ENCODE measurements at places on chromosomes 13 and 19. TPM values are rescaled to one million over a fixed set of nuclear protein-coding genes. Genes with fewer than 3 reads are reported as not detected.
A peak's percentile ranks its signal among the peaks of the same experiment; 100 is the strongest.

DNA sequence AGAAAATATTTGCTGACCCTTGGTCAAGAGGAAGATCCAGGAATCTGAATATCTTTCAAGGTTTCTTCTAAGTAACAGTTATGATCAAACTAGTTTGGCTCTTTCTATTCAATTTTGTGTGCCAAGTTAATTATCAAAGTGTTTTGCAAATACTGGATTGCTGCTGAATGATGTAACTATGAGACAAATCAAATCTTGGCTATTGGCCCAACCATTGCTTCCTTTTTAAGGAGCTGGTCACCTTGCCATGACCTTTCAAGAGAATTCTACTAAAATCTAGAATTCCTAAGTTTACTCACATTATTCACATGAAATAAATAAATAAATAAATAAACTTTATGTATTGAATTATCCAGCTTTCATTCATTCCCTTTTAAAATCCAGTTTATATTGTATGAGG, 371.8 kb downstream of the SLITRK6 start:
- no peak for DNase-seq

DNA sequence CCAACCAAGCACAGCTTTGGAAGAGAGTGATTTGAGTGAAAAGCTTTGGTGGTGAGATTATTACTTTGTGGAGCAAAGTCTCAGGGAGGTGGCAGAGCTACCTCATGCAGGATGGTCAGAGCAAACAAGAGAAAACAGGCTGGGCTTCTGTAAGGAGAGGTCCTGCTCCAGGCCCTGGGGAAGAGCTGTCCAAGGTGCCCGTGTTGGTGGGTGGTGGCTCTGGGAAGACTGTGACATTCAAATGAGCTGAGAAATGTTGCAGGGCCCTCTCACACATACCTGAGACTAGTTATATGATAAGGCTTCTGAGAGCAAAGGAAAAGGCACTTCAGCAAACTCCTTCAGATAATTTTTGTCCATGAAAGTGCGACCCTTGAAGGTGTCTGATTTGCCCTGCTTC, 205.5 kb upstream of the SOX21 start:
- DNase-seq = no peak

SPINT2 gene
- 349 TPM for total RNA-seq

DNA sequence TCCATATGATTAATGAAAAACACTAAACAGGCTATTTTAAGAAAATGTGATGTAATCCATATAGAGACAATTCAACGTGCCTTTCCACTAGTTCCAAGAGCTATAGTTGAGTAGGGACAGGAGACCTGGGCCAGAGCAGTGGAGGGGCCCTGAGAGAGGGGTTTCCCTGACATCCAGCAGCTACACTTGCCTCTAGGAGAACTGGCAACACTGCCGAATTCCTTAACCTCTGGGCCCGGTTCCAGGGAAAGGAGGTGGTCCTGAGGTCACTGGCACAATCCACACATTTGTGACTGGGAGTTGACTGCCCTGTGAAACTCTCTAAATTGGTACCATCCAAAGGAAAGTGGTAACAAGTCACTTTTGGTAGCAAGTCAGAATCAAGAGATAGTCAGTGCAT, 264.4 kb downstream of the DCLK1 start:
- no peak for DNase-seq

- no peak for DNase-seq
These were observed 106.2 kb downstream of the VWA8 start for GRCh38 chr13:41854758-41855157.

GRCh38 chr13:112634102-112634501, 46.1 kb upstream of the TUBGCP3 start:
- no peak for DNase-seq

ADAMTSL5 gene
- 0.82 TPM for total RNA-seq

PSG7 gene
- not detected for total RNA-seq

- DNase-seq = peak; percentile 25
These were observed 1.2 kb downstream of the RCBTB2 start for GRCh38 chr13:48531416-48532255.

DNA sequence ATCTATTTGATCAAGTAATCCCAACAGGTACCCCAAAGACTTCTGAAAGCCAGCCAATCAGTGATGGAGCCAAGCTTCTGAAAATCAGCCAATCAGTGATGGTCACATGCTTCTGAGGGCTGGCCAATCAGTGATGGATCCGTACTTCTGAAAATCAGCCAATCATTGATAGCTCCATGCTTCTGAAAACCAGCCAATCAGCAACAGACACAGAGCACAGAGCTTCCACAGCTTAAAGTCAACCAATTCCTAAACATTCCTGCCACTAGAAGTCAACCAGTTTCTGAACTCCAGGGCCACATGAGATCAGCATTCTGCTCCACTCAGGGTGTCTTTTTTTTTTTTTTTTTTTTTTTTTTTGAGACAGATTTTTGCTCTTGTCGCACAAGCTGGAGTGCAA, 8.2 kb upstream of the HSD17B14 start:
- no peak for DNase-seq

GRCh38 chr13:112112534-112113276, 45.8 kb downstream of the SOX1 start:
- DNase-seq = no peak

TMEM59L gene
- total RNA-seq = 0.27 TPM

ZNF805 gene
- total RNA-seq = 16.4 TPM

SPRED3 gene
- 3.3 TPM for total RNA-seq

- DNase-seq = no peak
These were observed 2.4 kb upstream of the TGFBR3L start for GRCh38 chr19:7912144-7912696.

- DNase-seq = no peak
These were observed 788 bp upstream of the DLEU7 start for GRCh38 chr13:50844084-50844875.

EBI3 gene
- 5.7 TPM for total RNA-seq

CYP4F2 gene
- 16.4 TPM for total RNA-seq

CGB1 gene
- total RNA-seq = not detected

DNA sequence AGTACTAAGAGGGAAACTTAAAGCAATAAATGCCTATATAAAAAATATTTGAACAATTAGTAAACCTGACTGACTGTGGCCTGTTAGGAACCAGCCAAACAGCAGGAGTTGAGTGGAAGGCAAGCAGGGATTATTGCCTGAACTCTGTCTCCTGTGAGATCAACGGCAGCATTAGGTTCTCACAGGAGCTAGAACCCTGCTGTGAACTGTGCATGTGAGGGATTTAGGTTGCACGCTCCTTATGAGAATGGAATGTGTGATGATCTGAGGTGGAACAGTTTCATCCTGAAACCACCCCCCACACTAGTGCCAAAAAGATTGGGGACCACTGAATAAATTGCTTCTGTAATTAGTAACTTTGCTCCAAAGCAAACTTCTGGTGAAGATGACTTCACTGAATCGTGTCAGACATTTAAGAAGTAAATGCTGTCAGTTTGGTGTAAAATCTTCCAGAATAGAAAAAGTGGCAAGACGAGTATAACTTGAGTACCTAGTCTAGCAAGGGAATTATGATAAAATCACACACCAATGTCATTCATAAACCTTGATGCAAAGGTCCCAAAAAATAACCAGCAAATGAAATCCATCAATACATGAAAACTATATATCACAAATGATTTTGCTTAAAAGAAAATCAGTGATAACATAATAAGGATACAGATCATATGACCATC, 53.8 kb downstream of the SLC6A16 start:
- DNase-seq = no peak

PBX4 gene
- total RNA-seq = 10.6 TPM

DNA sequence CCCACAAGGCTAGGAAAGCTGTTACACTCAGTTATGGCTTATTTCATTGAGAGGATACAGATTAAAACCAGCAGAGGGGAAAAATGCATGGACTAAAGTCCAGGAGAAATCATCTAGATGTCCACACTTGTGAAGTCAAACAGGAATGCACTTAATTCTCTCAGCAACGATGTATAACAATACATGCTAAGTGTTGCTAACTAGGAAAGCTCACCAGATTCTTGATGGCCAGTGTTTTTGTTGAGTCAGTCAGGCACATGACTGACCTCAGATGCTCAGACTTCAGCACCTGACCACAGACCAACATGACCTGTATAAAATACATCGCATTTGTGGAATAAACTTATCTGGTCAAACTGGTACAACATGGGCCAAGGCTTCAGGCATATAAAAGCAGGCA, 470.2 kb upstream of the PRR20A start:
- DNase-seq = no peak

DNA sequence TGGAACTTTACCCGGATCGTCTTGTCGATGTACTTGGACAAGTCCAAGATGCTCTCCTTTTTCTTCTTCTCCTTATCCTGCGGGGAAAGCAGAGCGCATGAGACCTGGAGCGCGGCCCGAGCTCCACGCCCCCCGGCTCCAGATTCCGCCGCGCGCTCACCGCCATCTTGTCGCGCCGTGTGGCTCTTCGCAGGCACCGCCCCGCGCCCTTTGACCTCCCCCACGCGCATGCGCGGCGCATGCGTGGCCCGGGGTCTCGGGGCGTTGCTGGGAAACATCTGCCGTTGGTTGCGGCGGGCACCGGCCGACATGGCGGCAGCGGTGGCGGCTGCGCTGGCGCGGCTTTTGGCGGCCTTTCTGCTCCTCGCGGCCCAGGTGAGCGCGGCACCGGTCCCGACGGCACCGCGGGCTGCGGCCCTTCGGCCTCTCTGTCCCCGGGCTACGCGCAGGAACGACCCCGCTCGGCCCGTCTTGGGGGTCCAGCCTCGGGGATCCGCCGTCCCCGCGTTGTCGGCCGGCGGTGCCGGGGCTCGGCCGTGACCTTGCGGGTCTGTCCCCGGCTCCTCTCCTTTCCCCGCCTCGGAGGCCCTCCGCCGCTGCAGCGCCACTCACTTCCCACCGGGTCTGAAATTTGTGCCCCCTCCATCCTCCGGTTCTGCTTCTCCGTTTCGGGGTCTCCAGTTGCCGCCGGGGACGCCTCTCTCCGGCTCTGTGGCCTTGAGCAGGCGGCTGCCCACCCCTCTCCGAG, at the start of the genes LSM7 and SPPL2B:
LSM7 (minus strand) TSS at position 186 of the 748 bp plus-strand sequence; CDS start at position 166, 20 bp downstream.
SPPL2B (plus strand) TSS at position 284 of the 748 bp plus-strand sequence; CDS start at position 310, 26 bp downstream.
- peak; percentile 86 for DNase-seq

LGALS7 gene
- total RNA-seq = not detected

KLK2 gene
- 3,344 TPM for total RNA-seq

- DNase-seq = no peak
These were observed 82.9 kb downstream of the ZNF737 start for GRCh38 chr19:20482721-20483120.

CPAMD8 gene
- 216 TPM for total RNA-seq

DNA sequence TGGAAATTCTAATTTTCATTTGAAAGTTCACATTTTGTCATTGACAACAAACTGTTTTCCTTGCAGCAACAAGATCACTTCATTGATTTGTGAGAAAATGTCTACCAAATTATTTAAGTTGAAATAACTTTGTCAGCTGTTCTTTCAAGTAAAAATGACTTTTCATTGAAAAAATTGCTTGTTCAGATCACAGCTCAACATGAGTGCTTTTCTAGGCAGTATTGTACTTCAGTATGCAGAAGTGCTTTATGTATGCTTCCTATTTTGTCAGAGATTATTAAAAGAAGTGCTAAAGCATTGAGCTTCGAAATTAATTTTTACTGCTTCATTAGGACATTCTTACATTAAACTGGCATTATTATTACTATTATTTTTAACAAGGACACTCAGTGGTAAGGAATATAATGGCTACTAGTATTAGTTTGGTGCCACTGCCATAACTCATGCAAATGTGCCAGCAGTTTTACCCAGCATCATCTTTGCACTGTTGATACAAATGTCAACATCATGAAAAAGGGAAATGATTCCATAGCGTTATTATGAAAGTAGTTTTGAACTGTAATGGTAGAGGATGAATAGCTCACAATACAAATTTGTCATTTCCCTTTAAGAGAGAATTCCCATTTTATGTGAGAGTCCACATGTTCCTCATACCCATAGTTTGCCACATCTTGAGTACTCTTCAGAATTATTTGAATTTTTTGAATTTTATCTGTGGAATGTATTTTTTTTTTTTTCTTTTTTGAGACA, 2.6 kb downstream of the BRCA2 start:
- DNase-seq = no peak

DNA sequence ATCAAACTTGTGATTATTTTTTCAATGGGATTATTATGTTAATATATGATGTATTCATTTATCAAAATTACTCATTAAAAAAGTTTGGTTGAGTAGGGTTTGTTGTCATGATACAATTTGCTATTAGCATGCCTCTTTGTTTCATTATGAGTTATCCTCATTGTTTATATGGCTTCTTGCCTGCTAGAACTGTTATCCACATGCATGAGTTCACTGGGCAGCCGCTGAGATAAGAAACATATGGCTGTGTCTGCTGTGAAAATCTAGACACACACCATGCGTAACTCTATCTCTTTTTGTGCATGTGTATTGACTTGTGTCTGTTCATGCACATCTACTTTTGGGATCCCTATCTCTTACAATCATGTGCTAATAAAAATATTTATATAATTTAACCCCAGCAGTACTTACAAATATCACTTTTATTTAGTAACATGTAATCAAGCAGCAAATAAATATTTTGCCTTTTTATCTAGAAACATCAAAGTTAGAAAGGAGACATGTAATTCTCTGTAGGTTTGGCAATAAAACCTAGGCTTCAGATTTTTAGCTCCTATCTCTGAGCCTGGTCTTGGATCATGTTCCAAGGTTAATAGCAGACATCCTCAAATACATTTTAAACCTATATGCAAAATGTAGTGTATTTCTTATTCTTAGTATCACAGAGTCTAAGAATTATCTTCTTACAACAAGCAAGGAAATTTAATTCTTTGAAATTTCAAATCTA, 11.2 kb upstream of the KLF12 start:
- DNase-seq = no peak

IGFL3 gene
- not detected for total RNA-seq

- no peak for DNase-seq
These were observed at the start of gene NFIX for GRCh38 chr19:12994701-12995595. Gene NFIX (plus strand): TSS chr19:12995475. CDS start chr19:12995838, 363 bp downstream.

DNA sequence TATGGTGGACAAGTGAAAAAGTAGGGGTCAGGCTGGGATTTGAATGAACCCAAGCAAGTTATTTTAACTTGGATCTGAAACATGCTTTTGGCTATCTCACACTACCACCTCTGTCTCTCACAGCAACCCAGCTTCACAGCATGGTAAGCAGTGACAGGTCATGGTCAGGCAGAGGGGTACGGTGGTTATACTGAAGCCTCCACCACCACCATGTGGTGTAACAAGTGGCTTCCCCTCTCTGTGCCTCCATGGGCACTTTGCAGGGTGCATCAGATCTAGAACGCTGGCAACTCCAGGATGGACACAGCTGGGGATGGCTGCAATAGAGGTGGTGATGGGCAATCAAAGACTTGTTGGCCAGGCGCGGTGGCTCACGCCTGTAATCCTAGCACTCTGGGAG, 739 bp upstream of the TMEM145 start:
- DNase-seq = no peak

DNA sequence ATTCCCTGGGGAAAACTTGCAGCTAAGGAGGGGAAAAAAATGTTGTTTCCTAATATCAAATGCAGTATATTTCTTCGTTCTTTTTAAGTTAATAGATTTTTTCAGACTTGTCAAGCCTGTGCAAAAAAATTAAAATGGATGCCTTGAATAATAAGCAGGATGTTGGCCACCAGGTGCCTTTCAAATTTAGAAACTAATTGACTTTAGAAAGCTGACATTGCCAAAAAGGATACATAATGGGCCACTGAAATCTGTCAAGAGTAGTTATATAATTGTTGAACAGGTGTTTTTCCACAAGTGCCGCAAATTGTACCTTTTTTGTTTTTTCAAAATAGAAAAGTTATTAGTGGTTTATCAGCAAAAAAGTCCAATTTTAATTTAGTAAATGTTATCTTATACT, 33.6 kb downstream of the TNFSF11 start:
- DNase-seq = no peak
